ENCODE measurements at places on chromosomes 5 and 9. TPM values are rescaled to one million over a fixed set of nuclear protein-coding genes. Genes with fewer than 3 reads are reported as not detected.

- no peaks in the 10 kb centered on the region for H3K4me1 ChIP-seq
- H3K4me3 ChIP-seq, result no peak overlapping the region
- no peaks in the 10 kb centered on the region for H3K36me3 ChIP-seq
- DNase-seq, result no peak
Measured at GRCh38 chr9:116736399-116737151, 49.5 kb downstream of the TRIM32 start.

The NDUFA8 gene
- total RNA-seq, result 73.1 TPM

The REXO4 gene
- total RNA-seq, result 22.2 TPM

DNA sequence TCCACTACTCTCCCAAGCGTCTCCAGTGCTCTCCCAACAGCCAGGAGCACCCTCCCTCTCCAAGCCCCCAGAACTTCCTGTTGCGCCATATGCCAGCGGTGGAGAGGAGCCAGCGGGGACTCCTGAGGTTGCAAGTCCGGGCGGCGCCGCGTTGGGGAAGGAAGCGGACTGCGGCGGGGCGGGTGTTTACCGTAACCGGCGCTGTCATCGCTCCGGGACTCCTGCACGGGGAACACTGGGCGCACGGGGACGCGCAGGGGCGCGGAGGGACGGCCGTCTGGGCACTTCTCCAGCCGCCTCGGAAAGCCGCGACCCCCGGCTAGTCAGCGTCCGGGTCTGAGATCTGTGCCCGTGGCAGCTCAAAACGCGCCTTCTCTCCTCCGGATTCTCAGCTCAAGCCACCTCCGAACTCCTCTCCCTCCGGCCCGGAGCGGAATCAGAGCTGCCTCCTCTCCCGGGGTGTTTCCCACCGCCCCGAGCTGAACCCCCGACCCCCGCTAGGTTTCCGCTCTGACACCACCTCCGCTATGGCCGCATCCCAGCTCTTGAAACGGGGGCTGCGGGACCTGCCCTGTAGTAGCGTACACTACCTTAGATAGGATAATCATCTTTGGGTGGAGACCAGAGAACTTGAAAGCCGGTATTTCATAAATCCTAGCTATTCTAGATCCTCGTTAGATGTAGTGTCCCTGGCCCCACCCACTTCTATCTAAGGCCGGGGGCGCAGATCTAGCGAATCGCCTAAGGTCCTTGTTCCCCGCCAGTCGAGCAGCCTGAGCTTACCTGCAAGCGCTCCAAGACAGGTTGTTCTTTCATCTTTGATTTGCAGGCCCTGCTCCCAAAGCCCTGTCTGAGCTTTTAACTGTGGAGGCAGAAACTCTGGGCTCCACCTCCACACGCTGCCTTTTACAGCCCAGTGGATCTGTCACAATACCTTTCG lies at the start of gene TRPM6:
TSS of gene TRPM6 (minus strand) at position 881 of the 940 bp plus-strand sequence. CDS start at position 816, 65 bp downstream.
- H3K27me3 ChIP-seq, result no peaks in the 10 kb centered on the region
- peak within 1 kb of the TSS; percentile 60 for H3K27ac ChIP-seq
- H3K36me3 ChIP-seq, result no peaks in the 10 kb centered on the region
- H3K4me1 ChIP-seq, result peaks cover 7% of the 10 kb centered on the region
- peak; percentile 70 for DNase-seq
- peak within 1 kb of the TSS; percentile 60 for H3K4me3 ChIP-seq

The OGN gene
- total RNA-seq, result 28.1 TPM

DNA sequence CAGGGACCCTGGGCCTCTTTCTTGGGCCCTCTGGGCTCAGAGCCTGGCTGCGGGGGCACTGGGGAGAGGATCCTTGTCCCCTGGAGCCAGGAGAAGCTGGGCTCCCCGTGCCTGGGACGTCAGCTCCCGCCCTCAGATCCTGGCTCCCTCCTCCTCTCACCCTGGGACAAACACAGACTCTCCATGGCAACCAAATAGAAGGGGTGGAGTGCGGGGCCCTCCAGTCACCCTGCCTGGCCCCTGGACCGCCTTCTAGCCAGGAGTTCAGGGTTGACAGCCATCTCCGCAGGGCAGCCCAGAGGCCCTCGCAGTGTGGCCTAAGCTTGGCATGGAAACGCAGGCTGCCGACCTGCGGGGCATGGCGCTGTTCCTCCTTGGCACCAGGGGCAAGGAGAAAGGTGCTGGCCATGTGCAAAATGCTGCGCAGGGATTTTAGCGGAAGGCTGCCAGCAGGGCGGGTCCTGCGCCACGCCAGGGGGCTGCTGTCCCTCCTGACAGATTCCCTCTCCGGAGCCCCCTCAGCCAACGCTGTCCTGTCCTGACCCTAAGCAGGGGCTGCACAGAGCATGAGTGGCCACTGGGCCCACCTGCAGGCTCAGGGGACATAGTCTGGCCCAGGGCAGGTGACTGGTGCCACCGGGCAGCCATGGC lies 1.0 kb downstream of the ZDHHC11 start:
- H3K4me3 ChIP-seq, result no peak overlapping the region
- no peaks in the 10 kb centered on the region for H3K27me3 ChIP-seq
- DNase-seq, result no peak
- no peaks in the 10 kb centered on the region for H3K4me1 ChIP-seq
- no peaks in the 10 kb centered on the region for H3K36me3 ChIP-seq

- H3K27ac ChIP-seq, result no peak overlapping the region
- no peaks in the 10 kb centered on the region for H3K27me3 ChIP-seq
- H3K36me3 ChIP-seq, result no peaks in the 10 kb centered on the region
Measured at GRCh38 chr5:118894709-118895108, 93.6 kb downstream of the DTWD2 start.

DNA sequence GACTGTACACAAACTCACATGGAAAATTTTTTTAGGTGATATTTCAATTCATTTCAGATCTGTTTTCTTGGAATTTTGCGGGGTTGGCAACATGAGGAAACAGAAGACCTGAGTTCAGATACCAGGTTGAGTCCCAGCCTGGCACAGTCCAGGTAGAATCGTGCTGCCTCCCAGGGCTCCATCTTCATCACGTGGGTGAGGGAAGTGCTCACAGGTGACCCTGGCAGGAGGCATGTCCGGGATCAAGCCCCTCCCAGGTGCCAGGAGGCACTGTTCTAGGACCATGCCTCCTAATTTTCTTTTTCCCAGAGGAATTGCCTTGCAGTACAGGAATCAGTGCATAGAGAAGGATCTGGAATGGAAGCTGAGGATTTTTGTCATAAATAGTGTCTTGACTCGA lies 318.3 kb upstream of the IRX4 start:
- no peaks in the 10 kb centered on the region for H3K36me3 ChIP-seq
- H3K27ac ChIP-seq, result no peak overlapping the region
- no peak overlapping the region for H3K4me3 ChIP-seq
- no peaks in the 10 kb centered on the region for H3K4me1 ChIP-seq

GRCh38 chr9:109408759-109409462 lies 88.1 kb upstream of the EPB41L4B start:
- no peaks in the 10 kb centered on the region for H3K36me3 ChIP-seq
- no peak overlapping the region for H3K27ac ChIP-seq
- H3K27me3 ChIP-seq, result no peaks in the 10 kb centered on the region
- no peak overlapping the region for H3K4me3 ChIP-seq
- no peak for DNase-seq
- H3K4me1 ChIP-seq, result peaks cover 8% of the 10 kb centered on the region

DNA sequence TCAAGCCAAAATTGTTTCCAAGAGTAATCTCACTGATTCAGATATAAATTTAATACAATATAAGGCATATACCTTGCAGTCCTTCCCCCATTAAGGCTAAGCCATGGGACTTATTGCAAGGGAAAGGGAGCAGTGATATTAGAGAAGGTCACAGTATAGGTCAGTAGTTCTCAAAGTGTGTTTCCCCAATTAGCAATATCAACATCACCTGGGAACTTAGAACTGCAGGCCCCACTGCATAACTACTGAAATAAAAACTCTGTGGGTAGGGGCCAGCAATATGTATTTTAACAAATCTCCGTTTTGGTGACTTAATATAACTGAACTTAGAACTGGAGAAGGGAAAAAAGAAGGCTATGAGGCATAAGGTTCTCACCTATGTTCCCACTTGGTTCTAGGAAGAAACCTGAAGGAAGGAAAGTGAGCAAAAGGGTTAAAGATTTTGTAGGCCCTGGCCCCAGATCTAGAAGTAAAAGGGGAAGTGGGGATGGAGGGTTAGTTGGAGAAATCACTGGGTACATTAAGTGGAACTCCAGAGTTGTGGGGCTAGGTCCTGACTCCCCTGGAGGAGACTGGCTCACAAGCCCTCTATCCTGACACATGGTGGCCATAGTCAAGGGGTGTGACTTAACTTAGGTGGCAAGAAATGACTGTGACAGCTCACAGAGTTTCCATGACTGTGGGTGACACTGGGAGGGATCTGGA lies 40.7 kb downstream of the WDR36 start:
- no peak for DNase-seq
- H3K27me3 ChIP-seq, result no peaks in the 10 kb centered on the region

The MCCC2 gene
- total RNA-seq, result 70.2 TPM

The TARS1 gene
- 98.5 TPM for total RNA-seq
